ENCODE measurements at places on chromosomes 4 and X.

DNA sequence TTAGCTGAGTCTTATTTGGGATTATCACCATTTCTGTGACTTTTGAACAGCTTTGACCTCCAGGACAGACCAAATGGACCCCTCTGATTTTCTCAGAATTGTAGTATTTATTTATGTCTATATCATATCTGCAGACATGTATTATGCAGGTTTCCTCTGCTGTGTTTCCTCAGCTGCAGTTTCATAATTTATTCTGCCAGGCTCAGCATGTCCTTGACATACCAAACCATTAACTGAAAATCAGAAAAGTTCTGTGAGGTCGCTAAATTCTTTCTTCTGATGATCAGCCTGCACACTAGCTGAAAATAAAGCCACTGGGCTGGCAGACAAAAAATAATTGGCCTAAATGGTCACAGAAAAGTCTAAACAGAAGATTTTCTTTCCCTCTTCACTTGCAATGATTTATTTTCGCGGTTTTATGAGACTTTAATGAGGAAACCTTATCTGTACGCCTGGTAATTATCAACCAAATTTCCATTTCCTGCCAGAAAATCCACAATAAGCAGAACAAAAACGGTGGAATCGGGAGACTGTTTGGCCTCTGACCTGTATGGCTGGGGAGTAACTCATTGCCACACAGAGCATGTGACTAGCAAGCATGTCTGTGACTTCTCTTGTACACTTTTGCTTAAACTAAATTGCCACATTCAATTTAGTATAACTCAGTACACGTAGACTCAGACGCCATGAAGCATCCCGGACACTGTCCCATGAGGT is 150.9 kb downstream of the ENPP6 start:
- no peak for DNase-seq

GRCh38 chr4:124727331-124727890 is 14.9 kb upstream of the ANKRD50 start:
- no peak for DNase-seq

- DNase-seq, result no peak
Measured at GRCh38 chr4:155658681-155659064, 8.0 kb upstream of the GUCY1A1 start.

DNA sequence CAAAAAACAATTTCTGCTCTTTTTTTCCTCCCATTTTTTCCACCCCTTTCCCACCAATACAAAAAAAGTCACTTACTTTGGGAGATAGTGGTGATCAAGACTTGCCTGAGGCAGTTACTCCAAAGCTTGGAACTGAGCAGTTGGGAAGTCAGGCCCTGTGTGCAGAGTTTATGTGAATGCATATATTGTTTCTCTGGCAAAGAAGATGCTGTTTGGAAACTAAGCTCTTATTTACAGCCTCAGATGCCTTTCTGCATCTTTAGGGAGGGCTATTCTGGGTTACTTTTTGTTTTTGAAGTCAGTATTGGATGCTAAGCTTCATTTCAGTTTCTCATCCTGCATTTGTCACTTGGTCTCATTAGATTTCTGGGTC is 136.3 kb downstream of the ZNF330 start:
- no peak for DNase-seq

GRCh38 chr4:55013431-55013955 is 111.9 kb downstream of the KDR start:
- no peak for DNase-seq

DNA sequence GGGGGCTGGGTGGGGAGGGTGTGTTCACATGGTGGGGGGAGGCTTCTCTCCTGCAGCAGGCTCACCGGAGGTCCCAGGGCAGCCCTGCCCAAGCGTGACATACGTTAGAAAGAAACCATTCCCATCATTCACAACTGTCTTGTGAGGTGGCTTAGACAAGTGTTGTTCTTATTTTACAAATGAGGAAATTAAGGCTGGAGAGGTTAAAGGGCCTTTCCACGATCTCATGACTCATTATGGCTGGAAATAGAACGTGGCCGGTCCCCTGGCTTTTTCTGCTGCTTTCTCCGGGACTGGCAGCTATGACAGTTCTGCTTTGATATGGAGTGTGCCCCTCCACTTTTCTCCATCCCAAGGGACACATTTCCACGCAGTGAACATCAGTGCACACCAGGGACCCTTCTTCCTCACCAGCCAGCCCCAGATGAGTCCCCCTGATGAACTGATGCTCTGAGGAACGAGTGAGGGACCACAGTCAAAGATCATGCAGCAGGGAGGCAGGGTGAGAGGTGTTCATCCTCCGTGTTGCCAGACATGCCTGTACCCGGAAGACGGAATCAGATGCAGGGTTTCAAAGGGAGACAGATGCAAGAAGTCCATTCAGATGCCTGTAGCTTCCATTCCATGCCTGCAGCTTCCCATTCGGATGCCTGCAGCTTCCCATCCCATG is 64.0 kb upstream of the ACSL1 start:
- no peak for DNase-seq

DNA sequence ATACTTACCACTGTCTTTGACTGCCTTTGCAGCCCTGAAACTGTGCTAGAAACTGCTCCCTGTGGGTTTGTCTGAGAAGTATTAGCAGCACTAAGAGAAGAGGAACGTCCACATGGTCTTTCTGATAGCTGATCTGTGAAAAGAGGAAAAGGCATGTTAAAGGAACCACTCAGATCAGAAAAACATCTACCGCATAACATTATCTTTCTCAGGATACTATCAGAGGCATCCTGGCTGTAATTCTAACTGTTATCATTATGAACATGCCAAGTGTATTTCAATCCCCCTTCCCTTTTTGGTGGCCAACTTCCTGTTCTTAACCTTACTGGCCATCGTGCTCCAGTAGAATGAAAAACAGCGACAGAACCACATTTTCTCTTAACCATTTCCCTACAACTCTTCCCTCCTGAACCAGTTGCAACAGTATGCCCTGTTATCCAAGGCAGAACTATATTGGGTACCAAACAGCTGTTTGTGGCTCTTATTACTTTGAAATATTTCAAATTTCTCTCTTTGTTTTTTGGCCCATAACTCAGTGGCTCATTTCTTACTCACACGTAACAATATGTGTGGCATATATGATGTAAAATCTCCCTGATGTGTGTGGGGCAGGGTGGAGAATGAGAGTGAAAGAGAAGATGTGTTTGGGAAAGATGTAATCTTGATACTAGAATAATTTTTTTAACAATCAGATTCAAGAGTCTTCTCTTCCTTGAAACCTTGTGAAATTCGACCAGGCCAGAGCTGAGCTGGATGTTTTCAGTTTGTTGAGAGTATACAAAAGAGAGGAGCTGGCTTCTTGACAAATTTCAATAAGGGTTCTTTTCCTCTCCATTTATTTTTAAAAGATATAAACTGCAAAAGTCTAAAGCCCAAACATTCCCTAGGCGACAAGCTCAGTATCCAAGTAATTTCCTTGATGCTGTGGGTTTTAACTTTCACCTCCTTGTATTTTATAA is 35.2 kb downstream of the ARHGEF6 start:
- DNase-seq, result no peak
